ENCODE measurements at places on chromosomes 5 and 9. TPM values are rescaled to one million over a fixed set of nuclear protein-coding genes. Genes with fewer than 3 reads are reported as not detected.

DNA sequence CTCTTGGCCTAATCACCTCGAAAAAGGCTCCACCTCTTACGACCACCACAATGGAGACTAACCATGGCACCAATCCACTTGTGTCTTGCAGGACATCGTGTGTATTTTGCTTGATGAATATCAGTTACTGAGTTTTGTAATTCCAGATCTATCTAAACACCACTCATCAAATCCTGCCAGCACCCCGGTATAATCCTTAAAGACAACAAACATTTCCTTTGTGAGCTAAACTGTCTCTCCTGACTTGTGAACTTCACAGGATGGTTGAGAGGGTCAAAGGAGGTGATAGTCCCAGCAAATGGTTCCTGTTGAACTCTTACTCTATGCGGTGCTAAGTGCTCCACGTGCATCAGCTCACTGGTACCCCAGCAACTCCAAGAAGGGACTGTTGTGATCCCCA lies 4.0 kb upstream of the TOR1B start:
- no peak for DNase-seq

- no peak for DNase-seq
These were observed 26.5 kb upstream of the NEK6 start for GRCh38 chr9:124231095-124231737.

DNA sequence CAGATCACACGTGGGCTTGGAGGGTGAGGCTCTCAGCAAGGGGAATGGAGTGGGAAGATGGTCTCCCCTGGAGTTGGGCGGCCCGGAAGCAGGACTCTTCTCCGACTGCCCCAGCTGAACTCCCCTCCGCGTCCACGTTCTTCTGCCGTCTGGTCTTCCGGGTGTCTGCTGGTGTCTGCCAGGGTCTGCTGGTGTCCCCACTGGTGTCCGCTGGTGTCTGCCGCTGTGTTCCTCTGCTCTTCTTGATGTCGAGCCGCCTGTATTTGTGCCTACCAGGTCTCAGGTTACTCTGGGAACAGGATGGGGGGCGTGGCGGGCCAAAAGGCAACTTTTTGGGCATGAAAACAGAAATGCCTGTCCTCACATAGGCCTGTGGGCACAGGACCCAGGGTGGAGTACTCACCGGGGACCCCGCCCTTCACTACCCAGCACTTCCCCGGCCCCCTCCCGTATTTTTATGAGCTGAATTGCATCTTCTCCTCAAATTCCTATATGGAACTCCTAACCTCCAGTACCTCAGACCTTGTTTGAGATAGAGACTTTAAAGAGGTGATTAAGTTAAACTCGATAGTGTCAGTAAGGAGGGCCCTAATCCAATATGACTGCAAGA lies 675.4 kb downstream of the SEMA5A start:
- DNase-seq: no peak

- DNase-seq: peak; percentile 31
These were observed 121.5 kb downstream of the RMI1 start for GRCh38 chr9:84101964-84102632.

DNA sequence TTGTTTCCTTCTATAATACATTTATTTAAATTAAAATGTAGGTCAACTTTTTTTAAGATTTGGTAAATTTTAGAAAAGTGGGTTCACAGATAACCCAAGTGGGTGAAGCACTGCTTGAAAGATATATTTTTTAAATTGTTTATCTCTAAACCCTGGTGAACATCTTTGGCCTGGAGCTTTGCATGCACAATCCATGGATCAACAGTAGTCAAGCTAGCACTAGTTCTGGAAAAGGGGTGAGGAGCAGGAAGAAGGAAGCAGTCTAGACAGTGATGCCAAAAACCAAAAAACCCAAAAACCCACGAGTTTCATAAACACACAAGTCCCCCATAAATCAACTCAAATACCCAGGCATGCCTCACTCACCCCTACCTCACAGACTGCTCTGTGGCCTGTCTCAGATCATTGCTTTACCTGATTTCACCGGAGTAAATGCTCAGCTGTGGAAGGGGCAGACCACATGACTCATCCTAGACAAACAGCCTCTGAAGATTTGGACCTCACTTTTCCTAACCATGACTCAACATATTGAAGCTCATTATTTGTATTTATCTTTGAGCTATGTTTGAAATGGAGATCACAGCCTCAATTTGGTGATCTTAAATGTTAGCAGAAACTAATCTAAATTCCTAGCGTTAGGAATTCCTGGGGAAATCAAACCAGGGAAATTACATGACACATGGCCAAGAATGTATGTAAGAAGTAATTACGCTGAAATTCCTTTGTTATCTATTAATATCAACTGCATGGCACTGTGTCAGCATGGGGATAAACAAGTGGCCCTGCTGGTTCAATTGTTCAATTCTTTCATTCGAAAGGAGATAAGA lies 149.6 kb downstream of the ZNF608 start:
- DNase-seq: peak; percentile 64

- DNase-seq: no peak
These were observed 71.3 kb upstream of the VCAN start for GRCh38 chr5:83400241-83400640.

GRCh38 chr5:77131361-77131760 lies 44.3 kb upstream of the ZBED3 start:
- DNase-seq: no peak

DNA sequence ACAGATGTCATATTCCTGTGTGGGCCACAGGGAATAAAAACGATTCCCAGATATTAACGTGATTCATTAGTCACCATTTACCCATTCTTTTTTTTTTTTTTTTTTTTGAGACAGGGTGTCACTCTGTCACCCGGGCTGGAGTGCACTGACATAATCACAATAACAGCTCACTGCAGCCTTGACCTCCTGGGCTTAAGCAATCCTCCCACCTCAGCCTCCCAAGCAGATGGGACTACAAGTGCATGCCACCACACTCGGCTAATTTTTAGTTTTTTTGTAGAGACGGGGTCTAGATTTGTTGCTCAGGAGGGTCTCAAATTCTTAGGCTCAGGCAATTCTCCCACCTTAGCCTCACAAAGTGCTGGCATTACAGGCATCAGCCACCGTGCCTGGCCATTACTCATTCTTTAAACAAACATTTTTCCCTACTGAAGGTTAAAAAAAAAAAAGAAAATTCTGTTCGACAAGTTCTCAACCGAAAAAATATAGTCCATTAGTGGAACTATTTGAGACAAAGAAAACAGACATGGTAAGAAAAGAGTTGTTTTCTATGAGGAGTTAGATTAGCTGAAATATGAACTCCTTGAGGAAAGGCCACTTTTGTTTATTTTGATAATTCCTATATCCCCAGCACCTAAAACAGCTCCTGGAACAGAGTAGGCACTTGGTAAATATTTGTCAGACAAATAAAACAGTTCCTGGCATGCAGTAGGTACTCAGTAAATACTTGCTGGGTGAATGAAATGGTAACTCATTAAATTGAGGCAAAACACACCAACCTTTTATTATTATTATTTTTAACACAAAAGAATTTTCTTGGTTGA lies 32.1 kb upstream of the PDCL start:
- no peak for DNase-seq

The ZBED3 gene
- total RNA-seq: 1.1 TPM

The NUTM2F gene
- total RNA-seq: not detected

The PCDHA10 gene
- total RNA-seq: under 0.01 TPM

All from lung microvascular endothelial cell (primary cell).